Lung (tissue), 17 donors: ENCODE measurements at places on chromosomes 6 and 20. TPM values are rescaled to one million over a fixed set of nuclear protein-coding genes. Genes with fewer than 3 reads are reported as not detected.

GRCh38 chr6:4545893-4546292 is 230.3 kb upstream of the CDYL start:
- no peak overlapping the region for H3K27ac ChIP-seq
- H3K4me3 ChIP-seq: no peak overlapping the region
- no peaks in the 10 kb centered on the region for H3K27me3 ChIP-seq
- DNase-seq: no peak

DNA sequence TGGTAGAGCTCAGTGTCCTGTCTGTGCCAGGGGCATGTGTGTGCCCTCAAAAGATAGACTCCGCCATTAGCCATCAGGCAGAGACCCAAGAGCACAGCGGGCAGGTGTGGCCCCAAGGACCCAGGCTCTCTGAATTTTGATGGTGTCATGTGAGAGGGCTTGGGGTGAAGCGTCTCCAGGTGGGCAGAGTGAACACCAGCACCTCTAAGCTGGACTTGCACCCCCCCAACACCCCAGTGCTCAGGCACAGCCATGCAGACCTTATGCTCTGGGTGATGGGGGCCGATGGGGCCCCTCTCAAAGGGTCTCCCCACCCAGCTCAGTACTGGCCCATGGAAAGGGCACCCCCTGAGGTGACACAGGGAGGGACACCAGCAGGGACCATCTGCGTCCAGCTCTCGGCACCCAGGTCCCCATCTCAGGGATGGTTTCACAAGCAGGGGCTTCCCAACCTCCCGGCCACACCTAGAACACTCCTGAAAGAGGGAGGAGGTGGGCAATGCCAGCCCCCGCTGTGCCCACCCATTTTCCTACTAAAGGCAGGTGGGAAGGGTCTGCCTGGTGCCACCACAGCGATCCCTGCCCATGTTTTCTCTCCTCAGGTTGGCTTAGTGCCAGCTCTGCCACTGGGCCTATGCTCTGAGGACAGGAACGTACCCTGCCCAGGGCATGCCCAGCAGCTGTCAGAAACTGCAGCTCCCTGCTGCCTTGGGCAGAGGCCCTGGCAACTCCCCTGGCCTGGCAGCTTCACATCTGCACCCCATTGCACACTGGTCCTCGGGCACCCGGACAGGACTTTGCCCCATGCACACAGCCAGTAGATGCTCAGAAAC is 3.5 kb downstream of the CST7 start:
- no peaks in the 10 kb centered on the region for H3K4me1 ChIP-seq
- peak; percentile 6 for DNase-seq
- no peaks in the 10 kb centered on the region for H3K27me3 ChIP-seq
- no peak overlapping the region for H3K4me3 ChIP-seq

DNA sequence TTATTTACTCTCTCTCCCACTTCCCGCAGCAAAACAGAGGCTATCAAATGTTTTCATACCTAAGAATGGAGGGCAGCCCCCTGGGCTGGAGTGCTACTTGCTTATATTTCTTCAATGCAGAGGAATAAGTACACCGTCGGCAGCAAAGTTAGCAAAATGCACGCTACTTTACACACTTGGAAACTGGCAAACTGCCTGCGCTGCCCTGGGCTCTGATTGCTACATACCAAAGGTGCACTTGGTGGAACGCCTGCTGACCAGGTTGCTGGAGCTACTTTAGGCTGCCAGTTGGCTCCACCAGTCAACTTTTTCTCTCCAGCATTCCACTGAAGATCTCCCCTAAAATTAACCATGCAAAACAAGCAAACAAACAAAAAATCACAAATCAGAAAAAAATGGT is 62.4 kb downstream of the PRSS35 start:
- H3K27me3 ChIP-seq: no peaks in the 10 kb centered on the region
- no peak overlapping the region for H3K4me3 ChIP-seq
- no peaks in the 10 kb centered on the region for H3K4me1 ChIP-seq
- H3K27ac ChIP-seq: no peak overlapping the region
- DNase-seq: no peak

- H3K36me3 ChIP-seq: peaks cover 7% of the 10 kb centered on the region
- no peaks in the 10 kb centered on the region for H3K4me1 ChIP-seq
- no peak for DNase-seq
These were observed 97.3 kb downstream of the TBC1D32 start for GRCh38 chr6:121236984-121237383.

DNA sequence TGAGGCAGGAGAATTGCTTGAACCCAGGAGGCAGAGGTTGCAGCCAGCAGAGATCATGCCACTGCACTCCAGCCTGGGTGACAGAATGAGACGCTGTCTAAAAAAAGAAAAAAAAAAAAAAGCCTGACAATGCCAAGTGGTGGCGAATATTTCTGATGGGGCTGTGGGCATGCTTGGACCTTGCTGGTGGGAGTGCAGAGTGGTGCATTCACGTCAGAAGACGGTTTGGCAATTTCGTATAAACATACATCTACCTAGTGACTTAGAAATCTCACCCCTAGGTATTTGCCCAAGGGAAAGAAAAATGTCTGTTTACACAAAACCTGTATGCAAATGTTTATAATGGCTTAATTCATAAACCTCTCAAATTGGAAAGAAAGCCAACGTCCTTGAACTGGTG is 33.6 kb downstream of the CTCFL start:
- no peaks in the 10 kb centered on the region for H3K4me1 ChIP-seq
- peaks cover under 1% of the 10 kb centered on the region for H3K27me3 ChIP-seq
- H3K36me3 ChIP-seq: no peaks in the 10 kb centered on the region
- DNase-seq: no peak
- no peak overlapping the region for H3K27ac ChIP-seq
- H3K4me3 ChIP-seq: no peak overlapping the region

DNA sequence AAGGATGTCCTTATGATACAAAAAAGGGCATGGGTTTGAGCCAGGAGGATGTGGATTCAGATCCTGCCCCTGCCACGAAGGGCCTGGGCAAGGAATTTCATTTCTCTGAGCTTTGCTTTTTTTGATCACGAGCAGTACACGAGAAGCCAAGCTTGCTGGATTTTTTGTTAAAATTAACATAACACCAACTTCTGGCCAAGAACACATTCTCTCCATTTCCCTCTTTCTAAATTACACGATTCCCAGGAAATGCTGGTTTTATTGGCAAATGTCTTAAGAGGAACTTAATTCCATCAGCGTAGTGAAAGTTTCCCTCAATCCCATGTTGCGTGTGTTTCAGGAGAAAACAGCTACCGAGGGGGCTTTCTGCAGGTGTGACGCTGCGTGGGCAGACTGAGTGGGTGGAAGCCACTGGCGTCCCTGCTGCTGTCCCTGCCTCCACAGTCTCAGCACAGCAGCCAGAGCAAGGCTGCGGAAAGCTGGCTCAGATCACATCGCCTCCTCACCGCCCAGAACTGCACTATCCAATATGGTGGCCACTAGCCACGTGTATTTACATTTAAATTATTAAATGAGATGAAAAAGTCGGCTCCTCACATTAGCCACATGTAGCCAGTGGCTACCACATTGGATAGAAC is 120.8 kb upstream of the INSM1 start:
- no peaks in the 10 kb centered on the region for H3K27me3 ChIP-seq
- no peak overlapping the region for H3K27ac ChIP-seq
- no peaks in the 10 kb centered on the region for H3K4me1 ChIP-seq
- H3K36me3 ChIP-seq: no peaks in the 10 kb centered on the region

GRCh38 chr20:35821807-35822242 is 50.0 kb downstream of the PHF20 start:
- no peak overlapping the region for H3K27ac ChIP-seq
- H3K4me3 ChIP-seq: no peak overlapping the region
- peaks cover 5% of the 10 kb centered on the region for H3K36me3 ChIP-seq
- H3K4me1 ChIP-seq: no peaks in the 10 kb centered on the region
- DNase-seq: no peak

DNA sequence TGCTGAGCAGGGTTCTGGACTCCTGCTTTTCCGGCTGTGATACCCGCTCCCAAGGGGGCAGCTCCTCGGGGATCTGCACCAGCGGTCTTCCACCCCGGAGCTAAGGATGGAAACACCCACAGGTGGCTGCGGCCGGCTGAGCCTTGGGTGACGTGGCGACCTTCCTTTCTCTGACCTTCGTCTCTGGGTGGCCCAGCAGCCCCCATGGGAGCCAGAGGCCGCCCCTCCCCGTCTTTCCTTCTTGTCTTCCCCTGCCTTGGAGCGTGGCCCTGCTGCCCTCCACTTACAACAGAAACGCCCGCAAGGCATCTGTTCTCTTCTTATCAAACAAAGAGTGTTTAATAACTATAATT is 405.7 kb downstream of the TAF4 start:
- peaks cover 8% of the 10 kb centered on the region for H3K4me1 ChIP-seq
- H3K27ac ChIP-seq: no peak overlapping the region
- DNase-seq: no peak

DNA sequence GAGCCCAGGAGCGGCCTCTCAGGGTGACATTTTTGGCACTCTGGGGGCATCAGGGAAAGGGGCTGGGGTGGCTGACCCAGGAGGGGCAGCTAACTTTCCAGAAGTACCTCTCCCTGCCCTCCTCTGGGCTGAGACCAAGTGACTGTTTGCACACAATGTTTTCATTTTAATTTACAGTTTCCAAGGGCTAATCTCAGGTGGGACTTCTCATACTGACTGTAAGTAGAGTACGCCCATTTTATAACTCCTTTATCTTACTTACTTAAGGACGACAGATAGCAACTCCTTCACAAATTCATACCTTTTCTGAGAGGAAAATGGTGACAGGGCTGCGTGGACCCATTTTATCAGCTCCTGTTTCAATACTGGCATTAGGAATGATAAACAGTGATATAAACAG is 172.9 kb upstream of the EXOC2 start:
- DNase-seq: no peak
- H3K36me3 ChIP-seq: no peaks in the 10 kb centered on the region
- no peak overlapping the region for H3K27ac ChIP-seq
- H3K27me3 ChIP-seq: no peaks in the 10 kb centered on the region

GRCh38 chr6:83432636-83433035 is 1.8 kb upstream of the ME1 start:
- H3K4me1 ChIP-seq: peaks cover 5% of the 10 kb centered on the region
- DNase-seq: no peak
- no peaks in the 10 kb centered on the region for H3K36me3 ChIP-seq
- no peaks in the 10 kb centered on the region for H3K27me3 ChIP-seq
- no peak overlapping the region for H3K27ac ChIP-seq

DNA sequence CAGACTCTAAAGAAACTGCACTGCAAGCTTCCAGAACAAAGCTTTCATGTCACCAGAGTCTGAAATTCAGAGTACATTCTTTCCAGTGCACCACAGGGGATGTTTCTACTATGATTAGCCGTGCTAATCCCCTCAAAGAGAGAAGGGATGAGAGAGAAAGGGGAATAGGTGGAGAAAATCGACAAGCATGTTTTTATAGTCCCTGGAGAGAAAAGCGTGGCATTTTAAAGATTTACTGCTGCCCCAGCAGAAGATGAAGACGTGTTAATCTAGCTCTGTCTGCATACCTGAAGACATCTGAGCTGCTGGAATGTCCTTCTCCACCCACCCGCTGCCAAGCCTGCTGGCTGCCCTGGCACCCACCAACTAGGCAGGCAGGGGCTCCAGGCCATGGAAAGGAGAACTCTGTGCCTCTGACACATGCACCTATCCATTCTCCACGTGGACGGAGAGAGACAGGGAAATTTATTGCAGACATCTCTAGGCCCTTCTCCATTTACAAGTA is 4.1 kb downstream of the MYLK4 start:
- H3K27me3 ChIP-seq: no peaks in the 10 kb centered on the region
- H3K27ac ChIP-seq: no peak overlapping the region
- H3K4me3 ChIP-seq: no peak overlapping the region
- H3K36me3 ChIP-seq: no peaks in the 10 kb centered on the region

DNA sequence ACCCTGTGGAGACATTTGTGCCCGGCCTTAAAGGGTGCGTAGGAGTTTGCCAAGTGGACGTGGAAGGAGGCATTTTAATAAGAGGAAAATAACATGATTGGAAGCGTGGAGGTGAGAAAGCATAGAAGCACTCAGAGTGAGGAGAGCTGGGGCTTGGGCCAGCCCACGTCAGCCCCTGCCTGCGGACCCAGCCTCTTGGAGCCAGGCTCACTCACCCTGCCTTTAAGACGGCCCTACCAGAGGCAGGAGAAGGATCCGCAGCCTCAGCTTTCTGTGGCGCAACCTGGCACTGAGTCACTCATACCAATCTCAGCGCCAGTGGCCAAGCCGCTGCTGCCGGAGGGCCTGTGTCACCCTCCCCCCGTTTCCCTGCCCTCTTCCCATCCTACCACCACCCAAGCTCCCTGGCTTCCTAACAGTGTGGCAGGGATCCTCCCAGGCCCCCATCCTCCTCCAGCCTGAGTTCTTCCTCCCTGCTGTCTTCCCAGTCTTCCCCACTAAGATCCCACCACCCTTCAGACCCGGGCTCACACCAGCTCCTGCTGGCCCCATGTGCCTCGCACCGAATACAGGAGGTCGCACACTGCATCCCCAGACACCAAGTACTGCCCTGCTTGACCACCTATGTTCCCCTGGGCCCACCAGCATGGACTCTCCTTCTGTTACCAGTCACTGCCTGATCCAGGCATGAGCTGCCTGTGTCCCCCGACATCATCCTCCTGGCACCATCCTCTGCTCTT is 285.2 kb downstream of the UST start:
- H3K27me3 ChIP-seq: no peaks in the 10 kb centered on the region
- no peak overlapping the region for H3K4me3 ChIP-seq
- peak overlapping the region; percentile 42 for H3K27ac ChIP-seq
- peaks cover 2% of the 10 kb centered on the region for H3K36me3 ChIP-seq
- H3K4me1 ChIP-seq: peaks cover 35% of the 10 kb centered on the region

DNA sequence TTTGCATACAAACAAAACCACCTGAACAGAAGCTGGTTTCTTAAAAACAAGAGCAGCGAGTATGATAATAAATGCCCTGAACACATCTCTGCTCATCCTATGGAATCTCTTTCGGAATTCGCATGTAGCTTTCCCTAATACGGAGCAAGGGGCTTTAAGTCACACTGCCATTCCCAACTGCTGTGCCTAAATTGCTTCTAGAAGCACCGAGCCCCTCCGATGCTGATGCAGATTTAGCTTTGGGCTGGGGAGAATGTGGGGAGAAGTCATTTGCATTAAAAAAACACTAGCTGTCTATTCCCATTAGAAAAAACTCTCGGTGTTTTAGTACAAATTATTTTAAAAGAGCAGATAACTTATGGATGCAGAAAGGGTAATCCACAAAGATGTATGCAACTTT is 76.9 kb downstream of the CD83 start:
- H3K36me3 ChIP-seq: no peaks in the 10 kb centered on the region
- H3K4me1 ChIP-seq: no peaks in the 10 kb centered on the region
- no peak overlapping the region for H3K4me3 ChIP-seq
- H3K27me3 ChIP-seq: no peaks in the 10 kb centered on the region
- H3K27ac ChIP-seq: no peak overlapping the region
- DNase-seq: no peak

The LST1 gene
- polyA plus RNA-seq: 96.1 TPM

The NR2E1 gene
- polyA plus RNA-seq: 0.01 TPM

The CDH4 gene
- polyA plus RNA-seq: 0.25 TPM

The C6orf132 gene
- polyA plus RNA-seq: 26.1 TPM

The C20orf204 gene
- polyA plus RNA-seq: 0.63 TPM

The HCRTR2 gene
- not detected for polyA plus RNA-seq
